ENCODE measurements at places on chromosomes 4 and X.

DNA sequence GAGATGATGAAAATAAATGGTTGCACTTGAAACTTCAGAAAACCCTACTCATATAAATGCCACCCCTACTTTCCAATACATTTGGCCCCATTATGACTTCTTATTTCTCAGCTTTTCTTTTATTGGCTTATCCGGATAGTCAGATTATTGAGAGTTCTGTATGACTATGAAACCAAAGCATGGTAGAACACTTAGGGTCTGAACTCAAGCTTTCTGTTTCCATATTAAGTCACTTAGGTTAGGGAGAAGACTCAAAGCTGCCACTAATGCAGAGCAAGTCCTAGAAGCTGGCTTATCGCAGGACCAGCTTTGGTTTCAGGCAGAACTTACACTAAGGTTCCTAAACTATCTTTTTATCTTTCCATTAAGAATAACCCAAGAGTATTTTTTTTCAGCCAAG is 229.9 kb upstream of the CPEB2 start:
- DNase-seq, result no peak

GRCh38 chr4:184416913-184417734 is 57.2 kb downstream of the IRF2 start:
- peak; percentile 64 for DNase-seq

- no peak for DNase-seq
Measured at GRCh38 chr4:109184491-109184961, 117.9 kb downstream of the COL25A1 start.

DNA sequence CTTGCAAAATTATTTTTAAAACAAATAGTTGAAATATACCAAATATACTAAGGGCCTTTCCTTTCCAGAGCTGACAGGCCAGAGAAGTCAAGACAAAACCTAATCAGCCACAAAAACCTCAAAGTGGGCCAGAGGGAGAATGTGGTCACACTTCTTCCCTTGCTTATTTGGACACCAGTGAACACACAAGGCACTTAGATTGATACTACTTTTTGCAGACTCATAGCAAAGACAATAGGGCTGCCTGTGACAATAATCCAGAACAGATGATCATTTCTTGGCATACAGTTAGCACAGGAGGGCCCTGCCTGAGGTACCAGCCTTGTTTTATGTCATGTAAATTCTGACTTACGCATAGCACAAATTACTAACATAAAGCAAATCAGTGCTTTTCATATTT is 215.7 kb upstream of the NEIL3 start:
- DNase-seq, result no peak

DNA sequence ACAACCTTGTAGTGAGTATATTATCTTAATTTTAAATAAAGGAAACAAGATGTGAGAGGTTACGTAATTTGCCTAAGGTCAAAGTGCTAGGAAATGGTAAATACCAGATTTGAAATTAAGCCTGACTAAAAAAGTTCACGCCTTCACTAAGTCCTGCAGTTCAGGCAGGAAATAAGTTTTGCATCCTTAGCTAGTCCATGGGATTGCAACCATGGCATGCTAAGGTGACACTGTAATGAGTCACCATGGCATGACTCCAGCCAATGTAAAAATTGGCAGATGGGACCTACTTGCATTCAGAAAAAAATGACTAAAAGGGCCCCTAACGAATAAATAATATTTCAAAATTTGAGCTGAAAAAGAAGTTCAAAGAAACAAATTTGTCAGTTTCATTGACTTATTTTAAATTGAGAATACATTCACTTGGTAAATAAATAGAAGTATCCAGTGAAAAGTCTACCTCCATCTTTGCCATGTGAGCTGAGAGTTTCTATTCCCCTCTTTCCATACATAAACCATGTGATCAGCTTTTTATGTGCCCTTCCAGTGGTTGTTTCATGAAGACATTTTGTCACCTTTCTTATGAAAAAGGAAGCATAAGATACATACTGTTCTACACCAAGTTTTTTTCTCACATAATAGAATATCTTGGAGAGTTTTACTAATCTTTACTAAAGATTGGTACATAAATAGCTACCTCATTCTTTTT is 72.4 kb downstream of the ANKRD50 start:
- DNase-seq, result no peak

- DNase-seq, result no peak
Measured at GRCh38 chrX:115058276-115058675, 40.9 kb upstream of the IL13RA2 start.

DNA sequence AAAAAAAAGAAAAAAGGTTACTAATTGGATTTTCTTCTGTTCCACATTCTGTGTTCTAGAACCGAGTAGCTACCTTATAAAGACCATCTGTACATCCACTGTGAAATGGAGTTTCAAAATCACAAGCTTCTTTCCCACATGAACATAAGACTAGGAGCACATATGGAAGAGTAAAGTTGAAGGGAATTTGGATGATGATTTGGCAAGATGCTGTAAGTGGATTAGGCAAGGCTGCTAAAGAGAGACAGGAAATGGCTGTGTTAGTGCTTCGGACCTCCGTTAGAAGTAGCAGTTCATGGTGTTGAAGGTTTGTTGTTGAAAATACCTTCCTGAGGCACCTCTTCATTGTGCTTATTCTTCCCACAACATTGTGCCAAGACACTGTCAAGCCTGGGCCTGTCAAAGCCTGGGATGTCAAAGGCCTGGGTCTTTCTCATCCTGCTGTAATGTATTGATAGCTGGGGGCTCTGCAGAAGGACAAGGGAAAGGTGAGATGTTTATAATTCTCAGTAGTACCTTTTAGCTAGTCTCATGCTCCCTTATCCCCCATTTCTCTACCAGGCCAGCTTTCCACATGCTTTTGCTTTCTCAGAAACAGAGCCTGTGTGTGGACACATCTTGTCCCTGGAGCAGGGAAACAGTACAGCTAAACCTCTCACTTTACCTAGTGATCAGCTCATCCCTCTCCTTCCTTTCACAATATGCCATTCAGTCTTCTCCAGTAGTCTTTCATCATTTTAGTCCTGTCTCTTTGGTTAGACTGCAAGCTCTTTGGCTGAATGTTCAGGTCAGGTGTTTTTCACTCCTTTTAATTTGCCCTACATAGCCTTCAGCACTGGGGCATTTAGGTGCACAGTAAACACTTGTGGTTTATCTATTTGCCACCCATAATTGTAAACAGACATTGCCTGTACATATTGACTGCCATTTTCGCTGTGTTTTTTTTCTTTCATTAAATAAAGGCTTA is 37.9 kb upstream of the CYP2U1 start:
- DNase-seq, result no peak

GRCh38 chrX:107654872-107655761 is 26.8 kb downstream of the PRPS1 start:
- DNase-seq, result peak; percentile 44

All from GM13977 (cell line).